ENCODE measurements at places on chromosomes 2 and 18. TPM values are rescaled to one million over a fixed set of nuclear protein-coding genes. Genes with fewer than 3 reads are reported as not detected.

The SH3RF3 gene
- polyA plus RNA-seq: 10.0 TPM

GRCh38 chr2:237694415-237695194, 67.2 kb downstream of the LRRFIP1 start:
- DNase-seq: no peak

GRCh38 chr18:28439870-28440269, 262.9 kb upstream of the CDH2 start:
- DNase-seq: no peak

The UGT1A3 gene
- polyA plus RNA-seq: not detected

GRCh38 chr2:193461431-193461934, 1266.8 kb upstream of the TMEFF2 start:
- DNase-seq: no peak

GRCh38 chr18:58514773-58515172, 114.1 kb downstream of the ALPK2 start:
- no peak for DNase-seq

DNA sequence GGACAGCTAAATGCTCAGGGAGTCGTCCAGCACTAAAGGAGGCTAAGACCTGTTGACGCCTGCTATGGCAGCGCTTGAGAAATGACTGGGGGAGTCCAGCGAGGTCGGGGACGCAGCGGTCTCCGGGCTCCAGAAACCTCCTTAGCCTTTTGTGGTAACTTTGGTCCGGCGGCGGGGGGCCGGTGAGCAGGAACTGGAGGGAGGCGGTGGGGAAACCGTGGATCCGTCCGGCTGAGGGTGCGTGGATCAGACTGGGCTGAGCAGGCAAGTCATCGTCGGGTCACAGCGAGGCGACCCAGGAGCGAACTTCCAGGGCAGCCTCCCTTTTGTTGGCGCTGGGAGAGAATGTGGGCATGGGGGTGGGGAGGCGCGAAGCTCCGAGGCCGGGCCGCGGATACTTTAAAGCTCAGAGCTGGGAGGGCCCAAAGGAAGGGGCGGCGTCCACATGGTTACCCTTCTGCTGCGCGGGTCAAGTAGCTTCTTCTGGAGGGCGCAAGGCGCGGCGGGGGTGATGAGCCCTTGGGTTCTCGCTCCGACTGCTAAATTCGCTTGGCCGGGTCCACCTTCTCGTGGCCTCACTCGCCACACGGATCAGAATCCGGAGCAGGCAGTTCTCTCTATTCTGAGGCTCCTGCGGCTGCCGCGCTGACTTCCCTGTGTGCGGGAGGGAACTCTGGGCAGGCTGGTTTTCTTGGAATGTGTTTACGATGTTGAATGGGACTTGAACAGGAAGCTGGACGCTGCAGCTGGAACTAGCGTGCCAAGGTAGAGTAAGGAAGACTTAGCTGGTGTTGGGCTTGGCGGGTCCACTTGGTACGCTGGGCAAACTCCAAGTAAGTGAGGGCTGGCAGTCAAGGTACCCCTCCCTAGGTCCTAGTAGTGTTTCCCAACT, 920 bp downstream of the GULP1 start:
- DNase-seq: peak; percentile 77

- DNase-seq: no peak
Observed at GRCh38 chr2:144330951-144331673, 188.8 kb downstream of the ZEB2 start.

The SERPINB7 gene
- polyA plus RNA-seq: not detected

DNA sequence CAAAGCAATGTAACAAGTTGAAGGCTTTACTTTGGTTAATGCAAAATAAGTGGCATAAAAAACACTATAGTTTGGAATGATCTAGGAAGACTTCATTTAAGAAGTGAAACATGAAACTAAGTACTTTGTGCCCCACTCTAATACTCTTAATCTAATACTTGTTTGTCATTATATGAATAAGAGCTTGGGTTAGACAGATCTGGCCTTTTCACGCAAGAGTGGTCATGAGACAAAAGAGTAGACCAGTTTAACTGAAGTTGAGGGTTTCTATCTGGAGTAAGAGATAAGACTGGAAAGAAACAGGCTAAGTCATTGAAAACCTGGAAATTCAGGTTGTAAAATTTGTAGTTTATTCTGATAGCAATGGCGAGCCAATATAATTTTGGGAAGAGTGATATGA, 2.8 kb downstream of the SLC30A6 start:
- DNase-seq: no peak

DNA sequence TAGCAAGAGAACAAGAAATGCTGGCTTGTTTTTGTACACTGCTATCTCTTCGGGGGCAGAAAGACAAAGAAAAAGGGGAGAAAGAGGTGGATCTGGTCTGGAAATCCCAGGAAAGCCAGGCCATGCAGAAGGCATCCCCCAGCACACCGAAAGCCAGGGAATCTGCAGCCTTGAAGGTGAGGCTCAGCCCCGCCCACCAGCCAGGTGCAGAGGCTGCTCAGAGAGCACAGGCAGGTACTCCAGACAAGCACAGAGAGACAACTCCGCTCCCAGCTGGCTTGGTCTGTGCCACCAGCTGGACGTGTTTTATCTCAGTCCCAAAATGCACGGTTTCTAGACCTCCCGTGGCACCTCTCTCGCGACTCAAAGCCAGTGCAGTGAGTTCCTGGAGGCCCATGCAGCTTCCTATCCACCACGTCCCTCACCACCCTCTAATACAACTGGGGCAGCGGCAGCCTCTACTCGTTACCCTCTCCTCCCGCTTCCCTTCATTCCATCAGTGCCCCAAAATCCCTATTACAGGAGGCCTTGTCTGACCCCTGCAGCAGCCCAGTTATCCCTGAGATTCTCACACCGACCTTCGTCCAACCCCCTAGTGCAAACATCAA, 62.8 kb downstream of the HDAC4 start:
- no peak for DNase-seq

DNA sequence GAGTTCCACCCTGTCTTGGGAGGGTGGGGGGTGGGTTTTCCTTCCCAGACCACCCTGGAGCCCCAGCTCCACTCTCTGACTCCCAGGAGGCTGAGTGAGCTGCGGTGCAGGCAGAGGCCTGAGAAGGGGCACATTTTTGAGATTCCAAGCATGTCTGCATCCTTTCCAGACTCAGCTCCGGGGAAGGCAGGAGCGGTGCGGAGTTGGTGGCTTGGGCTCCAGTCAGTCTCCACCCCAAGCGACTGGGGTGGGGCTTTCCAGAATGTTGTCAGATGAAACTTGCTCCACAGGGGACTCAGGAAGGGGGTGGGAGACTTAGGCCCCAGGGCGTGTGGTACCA, 44.2 kb upstream of the HS6ST1 start:
- DNase-seq: no peak

DNA sequence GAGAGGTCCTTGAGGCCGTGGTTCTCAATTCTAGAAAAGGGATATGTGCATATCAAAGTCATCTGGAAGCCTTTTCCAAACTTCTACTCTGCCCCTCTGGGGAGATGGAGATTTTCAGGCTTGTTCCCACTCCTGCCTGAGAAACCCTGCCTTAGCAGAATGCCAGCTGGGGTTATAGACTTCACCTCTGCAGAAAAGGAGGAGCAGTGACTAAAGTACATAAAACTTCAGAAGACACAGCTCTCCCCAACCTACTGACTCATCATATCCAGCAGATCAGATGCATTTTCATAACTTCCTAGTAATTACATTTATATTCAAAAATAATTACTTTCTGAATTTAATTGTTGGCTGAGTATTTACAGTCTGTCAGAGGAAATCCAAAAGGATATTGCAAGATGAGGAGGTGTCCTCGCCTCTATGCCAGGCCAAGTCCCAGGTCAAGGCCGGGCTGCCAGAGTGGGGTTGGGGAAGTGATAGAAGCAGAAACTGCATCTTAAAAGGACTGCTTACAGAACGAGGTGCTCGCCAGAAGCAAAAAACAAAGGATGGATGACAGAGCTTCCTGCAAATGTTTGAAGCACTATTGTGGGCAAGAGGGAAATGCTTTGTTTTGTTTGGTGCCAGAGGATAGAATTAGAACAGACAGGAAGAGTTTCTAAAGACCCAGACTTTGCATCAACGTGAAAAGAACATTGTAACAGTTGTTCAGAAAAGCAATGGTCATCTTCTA, 75.6 kb upstream of the APCDD1 start:
- DNase-seq: no peak

DNA sequence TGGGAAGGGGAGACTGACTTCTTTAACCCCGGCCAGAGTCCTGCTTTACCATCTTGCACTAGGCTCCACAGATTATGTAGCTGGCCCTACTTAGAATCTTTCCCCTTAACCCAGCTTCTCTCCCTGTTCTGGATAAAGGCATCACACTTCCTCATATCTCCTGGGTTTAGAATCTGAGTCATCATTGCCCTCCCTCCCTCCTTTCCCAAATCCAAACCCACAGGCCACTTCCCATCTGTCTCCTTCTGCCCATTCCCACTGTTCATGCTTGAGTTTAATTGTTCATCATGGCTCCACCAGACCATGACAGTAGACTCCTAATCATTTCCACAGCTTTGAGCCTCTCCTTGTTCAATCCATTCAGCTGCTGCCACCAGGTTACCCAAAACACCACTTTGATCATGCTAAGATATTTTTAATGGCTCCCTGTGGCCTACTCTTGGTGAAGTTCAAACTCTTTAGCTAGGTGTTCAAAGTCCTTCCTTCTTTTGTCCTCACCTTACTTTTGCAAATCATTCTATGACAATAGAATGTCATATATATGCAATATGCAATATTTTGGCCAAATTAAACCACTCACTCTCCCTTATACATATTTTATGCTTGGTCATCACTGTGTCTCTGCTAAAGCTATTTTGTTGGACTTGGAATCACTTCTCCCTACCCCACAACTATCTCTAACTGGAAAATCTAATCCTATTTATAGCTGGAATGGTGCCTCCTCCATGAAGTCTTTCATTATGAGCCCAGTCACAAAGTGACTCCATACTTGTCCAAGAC, 5.5 kb downstream of the PDE11A start:
- no peak for DNase-seq

The SOX11 gene
- polyA plus RNA-seq: not detected

- DNase-seq: no peak
Observed at GRCh38 chr2:464562-465309, 176.8 kb upstream of the ALKAL2 start.

DNA sequence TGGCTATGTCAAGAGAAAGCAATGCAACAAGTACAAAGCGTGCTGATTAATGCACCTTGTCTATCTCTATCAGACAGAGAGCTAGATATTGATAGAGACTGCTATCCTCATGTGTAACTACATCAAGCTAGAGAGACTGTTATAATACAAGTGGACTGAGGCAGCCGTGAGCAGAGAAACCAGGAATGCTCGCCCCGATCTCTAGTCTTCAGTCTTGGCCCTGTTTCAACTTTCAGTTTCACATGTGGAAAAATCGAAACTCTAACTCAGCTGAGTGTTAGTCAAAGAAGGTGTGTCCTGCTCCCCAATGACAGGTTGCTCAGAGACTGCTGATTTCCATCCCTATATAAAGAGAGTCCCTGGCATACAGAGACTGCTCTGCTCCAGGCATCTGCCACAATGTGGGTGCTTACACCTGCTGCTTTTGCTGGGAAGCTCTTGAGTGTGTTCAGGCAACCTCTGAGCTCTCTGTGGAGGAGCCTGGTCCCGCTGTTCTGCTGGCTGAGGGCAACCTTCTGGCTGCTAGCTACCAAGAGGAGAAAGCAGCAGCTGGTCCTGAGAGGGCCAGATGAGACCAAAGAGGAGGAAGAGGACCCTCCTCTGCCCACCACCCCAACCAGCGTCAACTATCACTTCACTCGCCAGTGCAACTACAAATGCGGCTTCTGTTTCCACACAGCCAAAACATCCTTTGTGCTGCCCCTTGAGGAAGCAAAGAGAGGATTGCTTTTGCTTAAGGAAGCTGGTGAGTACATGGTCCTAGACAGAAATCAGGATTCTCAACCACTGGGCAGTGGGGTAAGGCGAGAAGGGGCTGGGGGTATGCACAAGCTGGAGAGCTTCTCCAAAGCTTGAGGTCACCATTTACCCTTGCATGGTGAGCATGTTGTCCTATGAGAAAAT, at the start of gene RSAD2:
RSAD2 (plus strand) TSS at position 376 of the 903 bp plus-strand sequence; CDS start at position 400, 24 bp downstream.
- DNase-seq: peak; percentile 48

The NEU2 gene
- not detected for polyA plus RNA-seq

- DNase-seq: no peak
Observed at GRCh38 chr2:60629801-60630385, 76.4 kb upstream of the BCL11A start.

The SERPINB4 gene
- not detected for polyA plus RNA-seq

GRCh38 chr18:21896732-21897336, 156.2 kb downstream of the MIB1 start:
- DNase-seq: no peak

DNA sequence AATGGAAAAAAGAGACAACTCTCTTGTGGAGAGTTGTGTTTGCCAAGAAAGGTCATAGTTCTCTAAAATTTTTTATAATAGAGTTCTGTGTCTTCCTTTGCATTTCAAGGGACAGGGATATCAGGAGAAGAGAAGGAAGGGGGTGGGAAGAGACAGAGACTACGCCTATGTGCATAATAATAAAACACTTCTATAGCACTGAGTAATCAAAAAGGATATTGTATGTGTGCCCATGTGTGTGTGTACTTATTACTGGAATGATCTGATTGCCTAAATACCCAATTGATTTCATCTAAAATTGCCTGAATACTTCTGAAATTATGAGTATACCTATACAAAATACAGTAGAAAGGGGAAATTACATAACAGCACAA, 803.7 kb upstream of the ACVR2A start:
- DNase-seq: no peak

GRCh38 chr2:27280826-27281225, 1.4 kb upstream of the TRIM54 start:
- no peak for DNase-seq

The SLC19A3 gene
- polyA plus RNA-seq: 0.97 TPM

The CDK5R2 gene
- 10.4 TPM for polyA plus RNA-seq

DNA sequence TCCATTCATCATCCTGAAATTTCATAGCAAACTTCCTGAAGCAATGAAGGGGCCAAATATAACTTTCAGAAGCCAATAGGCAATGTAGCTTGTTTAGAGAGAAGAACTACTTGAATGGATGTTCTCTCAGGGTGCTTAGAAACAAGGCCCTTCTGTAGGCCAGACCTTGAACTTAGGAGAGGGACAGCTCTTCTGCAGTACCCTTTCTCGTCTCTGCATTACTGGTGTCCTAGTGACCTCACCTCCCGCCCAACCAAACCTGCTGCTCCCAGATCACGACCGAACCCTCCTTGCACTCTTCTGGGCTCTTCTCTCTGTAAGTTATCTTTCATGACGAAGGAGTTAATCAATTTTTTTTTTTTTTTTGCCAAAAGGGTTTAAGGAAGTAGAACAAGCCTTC, 543.9 kb downstream of the TDRD15 start:
- DNase-seq: no peak

DNA sequence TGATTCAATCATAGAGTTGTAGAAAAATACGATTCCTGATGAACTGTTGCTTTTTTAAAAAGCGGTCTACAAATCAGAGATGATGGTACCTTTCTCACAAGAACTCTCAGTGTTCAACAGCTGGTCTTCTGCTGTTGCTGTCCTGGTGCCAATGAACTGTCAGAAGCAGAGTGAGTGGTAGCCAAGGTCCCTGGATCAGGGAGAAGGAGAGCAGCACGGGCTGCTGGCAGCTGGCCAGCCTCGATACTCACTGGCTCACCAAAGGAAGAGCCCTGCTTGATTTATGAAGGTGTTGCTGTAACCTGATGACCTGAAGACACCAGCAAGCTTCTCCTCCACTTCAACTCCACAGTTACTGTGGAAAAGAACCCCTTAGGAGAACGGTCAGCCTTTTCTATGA, 300.8 kb upstream of the SOX11 start:
- peak; percentile 59 for DNase-seq

- DNase-seq: no peak
Observed at GRCh38 chr18:25974630-25975077, 115.8 kb downstream of the SS18 start.

- peak; percentile 71 for DNase-seq
Observed at GRCh38 chr18:62524440-62525200, 1.8 kb downstream of the ZCCHC2 start.

GRCh38 chr2:241018051-241018891, 19.9 kb downstream of the SNED1 start:
- peak; percentile 19 for DNase-seq

The CXCR4 gene
- 186 TPM for polyA plus RNA-seq

The ALLC gene
- polyA plus RNA-seq: 0.07 TPM
